ENCODE measurements at places on chromosomes 4 and X.

DNA sequence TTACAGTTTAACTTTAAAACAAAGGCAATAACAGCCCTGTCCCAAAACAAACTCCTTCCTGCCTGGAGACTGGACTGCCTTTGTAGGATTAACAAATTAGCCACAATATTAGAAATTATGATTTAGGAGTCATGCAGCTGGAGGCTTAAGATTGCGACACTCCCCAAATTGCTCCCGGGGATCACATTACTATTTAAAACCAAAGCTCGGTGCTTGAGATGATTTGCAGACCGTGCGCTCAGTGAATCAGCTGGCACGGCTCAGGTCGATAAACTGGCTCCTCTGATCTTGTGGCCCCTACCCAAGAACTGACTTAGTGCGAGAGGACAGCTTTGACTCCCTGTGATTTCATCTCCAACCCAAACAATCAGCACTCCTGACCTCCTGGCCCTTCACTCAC lies 829.3 kb downstream of the NLGN4X start:
- DNase-seq: no peak

DNA sequence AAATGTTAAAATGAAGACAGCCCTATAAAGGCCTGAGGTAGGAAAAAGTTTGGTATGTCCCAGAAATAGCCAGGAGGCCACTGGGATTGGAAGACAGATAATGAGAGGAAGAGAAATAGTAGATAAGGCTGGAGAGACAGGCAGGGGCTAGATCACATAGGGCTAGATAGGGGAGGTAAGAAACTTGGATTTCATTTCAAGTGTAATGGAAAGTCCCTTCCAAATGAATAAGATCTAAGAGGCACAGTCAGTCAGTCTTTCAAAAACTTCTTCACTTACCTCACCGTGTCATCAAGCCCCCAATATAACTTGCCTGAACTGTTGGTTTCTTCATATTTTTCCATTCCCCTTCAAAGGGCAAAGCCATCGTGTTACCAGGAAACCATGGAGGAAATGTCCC lies 121.8 kb downstream of the SPCS3 start:
- no peak for DNase-seq

GRCh38 chrX:103823591-103823990 lies 8.5 kb downstream of the RAB9B start:
- DNase-seq: no peak

- no peak for DNase-seq
Observed at GRCh38 chr4:13986548-13986947, 359.0 kb upstream of the BOD1L1 start.

DNA sequence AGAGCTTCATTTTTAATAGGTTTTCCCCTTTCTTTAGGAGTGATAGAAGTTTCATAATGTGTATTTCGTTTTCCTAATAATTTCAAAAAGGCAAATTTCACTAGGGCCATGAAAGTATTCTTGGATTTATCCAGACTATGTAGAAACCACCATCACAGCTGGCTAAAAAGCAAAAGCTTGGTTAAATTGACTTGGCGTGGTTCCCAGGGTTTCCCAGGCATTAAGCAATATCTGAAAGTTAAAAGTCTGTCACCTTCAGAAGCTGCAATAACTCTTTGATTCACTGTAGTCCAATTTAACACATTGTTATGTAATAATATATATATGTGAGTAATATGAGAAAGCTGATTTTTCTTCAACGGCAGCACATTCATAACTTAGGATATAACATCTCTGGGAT lies 38.3 kb downstream of the NDNF start:
- DNase-seq: no peak

DNA sequence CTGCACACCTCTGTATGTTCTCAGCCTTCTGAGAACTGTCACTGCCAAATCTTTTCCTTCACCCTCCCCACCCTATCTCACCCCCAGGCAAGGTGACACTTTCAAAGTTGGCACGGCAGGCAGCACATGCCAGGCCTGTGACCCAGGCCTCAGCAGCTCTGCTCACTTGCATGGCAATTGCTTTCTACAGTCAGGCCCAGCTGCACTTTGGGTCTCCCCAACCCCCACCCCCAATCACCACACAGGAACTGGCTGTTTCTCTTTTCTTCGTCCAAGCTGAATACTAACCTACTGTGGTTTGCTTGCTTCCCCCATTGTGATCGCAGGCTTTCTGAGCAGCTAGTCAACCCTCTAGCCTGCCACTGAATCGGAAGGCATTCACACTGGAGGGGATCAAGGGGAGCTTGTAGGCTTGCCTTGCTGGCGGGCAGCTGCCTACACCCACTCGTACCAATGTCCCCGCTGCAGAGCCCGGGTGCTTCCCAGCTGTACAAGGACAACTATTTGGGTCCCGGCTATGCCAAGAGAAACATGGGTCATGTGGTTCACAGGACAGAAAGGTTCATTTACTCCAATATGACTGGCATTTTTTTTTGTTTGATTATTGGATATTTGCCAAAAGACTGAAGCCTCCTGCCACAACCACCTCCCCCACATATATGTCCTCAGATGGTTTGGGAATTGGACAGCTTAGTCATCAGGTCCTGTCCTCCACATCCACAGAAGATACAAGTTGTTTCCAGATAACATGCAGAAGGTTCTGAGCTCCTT lies 28.1 kb downstream of the SLC25A43 start:
- no peak for DNase-seq

GRCh38 chr4:43089730-43090129 lies 197.2 kb downstream of the GRXCR1 start:
- DNase-seq: no peak

- DNase-seq: no peak
Observed at GRCh38 chrX:111511477-111511876, at the start of gene SERTM2. Gene SERTM2, plus strand, starts transcription at chrX:111511645. Its CDS starts 7,213 bp downstream, at chrX:111518858.

GRCh38 chr4:4871573-4872313 lies 12.3 kb downstream of the MSX1 start:
- no peak for DNase-seq
